HFFc6 (cell line): ENCODE measurements at places on chromosomes 12 and 14.

- DNase-seq: no peak
Observed at GRCh38 chr14:57352396-57353170, 37.8 kb upstream of the NAA30 start.

GRCh38 chr14:52738409-52738808 is 8.4 kb downstream of the STYX start:
- DNase-seq: no peak

GRCh38 chr12:106289196-106289681 is 13.3 kb upstream of the TCP11L2 start:
- no peak for DNase-seq

DNA sequence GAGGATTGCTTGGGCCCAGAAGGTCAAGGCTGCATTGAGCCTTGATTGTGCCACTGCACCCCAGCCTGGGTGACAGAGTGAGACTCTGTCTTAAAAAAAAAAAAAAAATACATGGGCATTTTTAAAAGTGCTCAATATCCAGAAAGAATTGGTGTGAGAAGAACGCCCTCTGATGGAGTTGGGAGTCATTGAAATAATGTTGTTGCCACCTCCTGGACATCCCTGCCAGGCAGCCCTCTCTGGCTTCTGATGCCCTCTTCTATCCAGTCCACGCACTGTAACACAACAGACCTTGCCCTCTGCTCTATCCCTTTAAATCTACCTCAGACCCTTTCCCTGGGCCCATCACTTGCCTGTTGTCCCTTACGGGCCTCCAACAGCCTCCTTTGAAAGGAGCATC is 4.9 kb downstream of the PTGDR start:
- peak; percentile 39 for DNase-seq

GRCh38 chr12:59834659-59835474 is 239.0 kb downstream of the SLC16A7 start:
- DNase-seq: peak; percentile 44

- peak; percentile 22 for DNase-seq
Observed at GRCh38 chr12:12007001-12007712, 63.6 kb upstream of the BCL2L14 start.

- no peak for DNase-seq
Observed at GRCh38 chr14:104315169-104315568, 176.8 kb downstream of the KIF26A start.

GRCh38 chr14:48384821-48385220 is 709.4 kb upstream of the MDGA2 start:
- no peak for DNase-seq

DNA sequence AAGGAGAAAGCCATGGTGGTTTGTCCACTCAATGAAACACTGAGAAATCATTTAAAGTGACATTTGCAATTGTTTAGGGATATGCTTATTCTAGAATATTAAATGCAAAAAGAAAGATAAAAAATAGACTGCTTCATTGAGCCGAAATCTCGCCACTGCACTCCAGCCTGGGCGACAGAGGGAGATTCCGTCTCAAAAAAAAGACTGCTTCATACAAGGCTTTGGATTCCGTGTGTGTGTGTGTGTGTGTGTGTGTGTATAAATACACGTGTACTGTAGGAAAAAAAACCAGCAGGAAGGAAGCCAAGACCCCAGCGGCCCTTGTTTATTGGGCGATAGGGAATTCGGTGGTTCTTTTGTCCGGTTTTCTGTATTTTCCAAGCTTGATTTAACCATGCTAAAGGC is 3.2 kb upstream of the ZNF839 start:
- DNase-seq: peak; percentile 43

- no peak for DNase-seq
Observed at GRCh38 chr12:62705846-62706245, 229.1 kb downstream of the PPM1H start.

DNA sequence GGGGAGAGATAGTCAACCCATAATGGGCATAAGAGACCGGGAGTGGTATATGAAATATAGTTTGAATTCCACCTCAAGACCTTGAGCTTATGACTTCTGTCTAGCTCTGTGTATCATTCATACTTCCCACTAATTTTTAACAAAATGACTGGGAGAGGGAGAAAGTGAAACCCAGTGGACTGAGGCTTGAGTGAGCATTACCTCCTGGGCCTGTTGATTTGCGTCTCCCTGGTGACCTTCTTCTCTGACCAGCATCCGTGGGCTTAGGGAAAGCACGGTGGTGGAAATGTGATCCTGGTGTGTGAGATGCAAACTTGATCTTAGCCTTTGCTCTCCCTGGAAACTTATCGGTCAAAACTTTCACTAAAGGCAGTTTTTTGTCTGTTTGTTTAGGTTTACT is 207.9 kb upstream of the BCL2L14 start:
- DNase-seq: no peak

- peak; percentile 29 for DNase-seq
Observed at GRCh38 chr14:65222440-65222858, 120.1 kb upstream of the MAX start.

- DNase-seq: peak; percentile 44
Observed at GRCh38 chr12:105882404-105882803, 256.4 kb downstream of the NUAK1 start.

GRCh38 chr12:51886021-51886710 is 1.7 kb upstream of the ANKRD33 start:
- DNase-seq: peak; percentile 97

GRCh38 chr14:93964281-93964680 is 12.1 kb downstream of the ASB2 start:
- no peak for DNase-seq

DNA sequence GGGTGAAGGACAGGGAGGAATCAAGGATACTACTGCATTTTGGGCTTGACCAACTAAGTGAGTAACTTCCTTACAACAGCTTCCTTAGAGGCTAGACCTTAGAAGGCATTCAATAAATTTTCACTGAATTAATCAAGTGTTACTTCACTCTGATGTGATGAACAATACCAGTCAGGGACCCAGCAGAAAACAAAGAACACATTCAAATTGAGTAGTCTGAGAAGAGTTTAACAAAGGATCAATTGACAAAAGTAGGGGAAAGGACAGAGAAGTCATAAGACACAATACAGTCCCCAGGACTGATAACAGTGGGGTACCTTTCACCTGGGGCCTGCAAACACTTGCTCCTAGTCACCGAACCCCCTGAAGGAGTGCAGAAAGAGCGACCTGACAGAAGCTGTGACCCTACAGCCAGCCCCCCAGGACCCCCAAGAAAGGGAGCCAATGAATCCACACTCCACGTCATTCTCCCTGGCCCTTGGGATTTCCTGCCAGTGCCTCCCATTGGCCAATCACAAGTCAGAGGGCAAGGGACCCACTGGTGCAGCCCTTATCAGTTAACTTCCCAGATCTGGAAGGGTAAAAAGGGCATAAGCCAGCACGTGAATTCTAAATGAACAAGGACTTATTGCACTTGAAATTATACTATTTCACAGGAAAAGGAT is 6.9 kb downstream of the ANAPC5 start:
- no peak for DNase-seq

- DNase-seq: no peak
Observed at GRCh38 chr12:96257550-96258103, 63.5 kb downstream of the ELK3 start.

GRCh38 chr12:98698603-98699463 is 53.7 kb downstream of the APAF1 start:
- peak; percentile 48 for DNase-seq

DNA sequence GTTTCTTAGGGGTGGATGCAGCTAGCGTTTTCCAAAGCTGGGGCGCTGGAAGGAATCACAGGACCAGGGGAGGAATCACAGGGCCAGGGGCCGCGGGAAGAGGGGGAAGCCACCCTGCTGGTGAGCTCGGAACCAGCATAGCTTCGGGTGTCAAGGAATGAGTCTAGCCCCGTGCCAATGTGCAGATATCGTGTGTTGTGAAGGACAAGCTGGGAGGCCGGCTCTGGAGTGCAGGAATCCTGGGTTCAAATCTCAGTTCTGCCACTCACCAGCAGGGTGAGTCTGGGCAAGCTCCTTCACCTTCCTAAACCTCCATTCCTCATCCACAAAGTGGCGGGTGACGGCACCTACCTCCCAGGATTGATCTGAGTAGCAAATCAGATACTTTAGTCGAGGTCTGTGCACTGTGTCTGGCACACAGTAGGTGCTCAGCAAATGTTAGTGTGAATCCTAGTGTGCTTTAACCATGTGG is 53.6 kb upstream of the RIN3 start:
- DNase-seq: no peak

DNA sequence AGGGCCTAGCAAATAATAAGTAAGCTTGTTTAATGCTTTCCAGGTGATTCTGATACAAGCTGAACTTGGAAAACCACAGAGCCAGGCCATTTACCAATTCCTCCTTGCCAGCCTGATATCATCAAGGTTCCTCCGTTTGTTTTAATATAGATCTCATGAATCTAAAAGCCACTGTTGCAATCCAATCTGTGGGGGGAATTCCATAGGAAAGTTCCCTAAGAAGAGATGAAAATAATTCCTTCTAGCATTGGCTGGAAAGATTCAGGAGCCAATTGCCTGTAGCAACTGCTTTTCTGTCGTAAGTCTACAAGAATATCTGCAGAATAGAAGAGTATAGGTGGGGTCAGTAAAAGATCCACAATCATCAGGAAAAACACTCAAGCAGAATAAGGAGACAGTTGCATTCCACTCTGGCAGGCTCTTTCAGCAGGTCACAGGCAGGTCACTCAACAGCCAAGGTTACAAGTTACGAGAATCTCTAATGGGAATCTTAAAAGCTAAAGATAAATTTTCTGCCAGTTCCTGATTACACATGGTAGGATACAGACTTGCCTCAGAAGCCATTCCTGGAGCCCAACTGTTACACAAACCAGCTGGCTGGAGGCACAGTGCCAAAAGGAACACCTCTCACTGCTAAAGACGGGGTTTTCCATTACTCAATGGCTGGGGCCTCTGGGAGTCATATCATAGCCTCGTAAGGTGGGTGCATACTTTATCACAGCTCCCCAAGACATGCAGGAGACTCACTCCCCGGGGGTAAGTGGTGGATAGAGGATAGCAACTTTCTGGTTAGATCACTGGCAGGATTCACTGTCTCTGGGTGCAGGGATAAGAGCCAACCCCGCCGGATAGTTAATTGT is 43.6 kb downstream of the FGD6 start:
- peak; percentile 66 for DNase-seq

GRCh38 chr12:93601591-93601990 is 29.1 kb downstream of the SOCS2 start:
- no peak for DNase-seq

DNA sequence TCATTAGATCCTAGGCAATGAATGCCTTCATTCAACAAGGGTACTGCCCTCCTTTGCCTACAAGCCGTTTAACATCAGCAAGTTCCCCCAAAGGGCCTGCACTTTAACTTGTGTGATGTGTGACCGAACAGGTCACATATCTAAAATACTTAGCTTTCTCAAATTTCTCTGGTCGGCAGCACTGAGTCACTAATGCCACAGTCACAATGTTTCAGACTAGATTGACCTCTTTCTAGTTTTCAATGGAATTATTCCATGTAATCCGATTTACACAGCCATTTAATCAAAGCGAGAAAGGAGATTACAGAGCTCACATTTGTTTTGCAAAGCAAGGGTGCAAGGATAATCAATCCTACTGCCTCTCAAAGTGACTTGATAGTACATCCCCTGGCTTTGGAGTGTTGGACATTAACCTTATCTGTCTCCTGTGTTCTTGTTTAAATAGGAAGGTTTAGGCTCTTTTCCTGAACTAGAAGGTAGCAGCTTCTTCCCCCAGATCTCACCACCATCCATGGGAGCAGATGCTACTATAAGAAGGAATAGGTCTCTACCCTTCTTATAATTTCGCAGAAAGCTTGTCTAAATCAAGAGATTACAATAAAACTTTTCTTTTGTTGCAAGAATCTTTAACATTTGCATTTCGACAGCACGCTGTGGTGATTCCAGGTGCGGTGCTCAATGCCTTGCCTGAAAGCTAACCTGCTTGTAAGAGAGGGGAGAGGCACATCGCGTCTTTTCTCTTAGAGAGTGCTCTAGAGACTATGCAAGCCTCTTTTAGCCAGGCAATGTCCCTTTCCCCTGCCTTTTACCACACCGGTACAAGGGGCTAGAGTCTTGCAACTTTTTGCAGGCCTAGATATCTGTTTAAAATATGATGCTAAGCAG is 1.8 kb downstream of the KITLG start:
- peak; percentile 18 for DNase-seq

GRCh38 chr12:93913845-93914244 is 234.5 kb upstream of the PLXNC1 start:
- peak; percentile 84 for DNase-seq

DNA sequence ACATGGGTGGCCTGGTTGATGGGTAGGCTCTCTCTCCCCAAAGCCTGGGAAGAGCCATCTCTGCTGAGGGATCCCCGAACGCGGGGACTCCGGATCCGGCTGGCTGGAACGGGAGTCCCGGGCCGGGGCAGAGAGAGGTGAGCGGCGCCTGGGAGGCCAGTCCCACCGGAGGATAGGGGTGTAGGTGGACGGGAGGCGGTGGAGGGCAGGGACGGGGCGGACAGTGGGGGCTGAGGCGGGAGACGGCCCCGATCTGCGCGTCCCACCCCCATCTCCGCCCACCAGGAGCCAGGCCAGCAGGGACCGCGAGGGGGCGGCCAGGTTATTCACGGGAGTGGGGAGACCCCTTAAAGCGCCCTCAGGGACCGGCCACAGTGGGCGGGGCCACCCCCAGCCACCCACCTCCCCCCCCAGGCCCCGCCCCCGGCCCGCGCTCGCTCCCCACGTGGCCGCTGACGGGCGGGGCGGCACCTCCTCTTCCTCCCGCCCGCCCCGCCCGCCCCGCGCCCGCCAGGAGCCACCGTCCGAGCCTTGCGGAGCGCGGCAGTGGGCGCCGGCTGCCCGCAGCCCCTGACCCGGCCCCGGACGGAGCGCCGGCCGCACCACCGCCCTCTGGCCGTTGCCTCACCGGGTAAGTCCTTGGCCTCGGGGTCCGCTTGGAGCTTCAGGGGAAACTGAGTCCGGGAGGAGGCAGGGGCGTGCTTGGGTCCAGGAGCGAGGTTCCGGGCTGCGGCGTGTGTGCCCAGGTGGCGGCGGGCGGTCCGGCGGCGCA is at the start of gene INF2:
INF2 (plus strand) TSS at position 510 of the 772 bp plus-strand sequence. CDS start 11,748 bp downstream, outside the sequence.
- DNase-seq: no peak

DNA sequence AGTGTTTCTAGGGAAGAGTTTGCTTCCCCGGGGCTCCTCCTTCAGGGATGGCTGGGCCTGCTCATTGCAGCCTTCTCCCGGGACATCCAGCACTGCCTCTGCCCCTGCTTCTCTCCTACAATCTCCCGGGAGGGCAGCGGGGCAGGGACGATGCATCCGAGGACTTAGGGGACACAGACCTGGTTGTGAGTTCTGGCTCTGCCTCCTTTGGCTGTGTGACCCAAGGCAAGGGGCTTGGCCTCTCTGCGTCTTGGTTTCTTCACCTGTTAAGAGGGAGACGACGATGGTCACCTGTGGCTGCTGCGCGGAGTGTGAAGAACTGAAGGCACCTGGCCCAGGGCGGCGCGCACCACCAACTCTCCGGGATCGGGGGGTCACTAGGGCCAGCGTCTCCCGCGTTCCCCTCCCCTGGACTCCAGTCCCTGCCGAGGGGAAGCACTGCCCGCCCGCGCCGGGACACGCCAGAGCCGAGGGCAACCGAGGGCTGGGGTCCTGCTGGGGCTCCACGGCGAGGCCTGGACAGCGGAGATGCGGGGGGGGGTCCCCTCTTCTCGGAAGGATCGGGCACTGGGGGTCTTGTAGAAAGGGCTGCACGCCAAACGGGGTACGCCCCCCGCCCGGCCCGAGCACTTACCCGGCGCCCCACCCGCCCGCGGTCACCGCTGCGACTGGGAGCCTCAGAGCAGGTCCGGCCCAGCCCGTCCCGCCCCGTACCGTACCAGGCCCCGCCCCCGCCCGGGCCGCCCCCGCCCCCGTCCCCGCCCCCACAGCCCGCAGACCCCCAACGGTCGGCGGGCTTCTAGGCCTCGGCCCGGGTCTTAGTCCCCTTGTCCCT is at the start of gene HVCN1:
HVCN1 (minus strand) TSS at position 670 of the 835 bp plus-strand sequence. CDS start 5,870 bp downstream, outside the sequence.
- DNase-seq: no peak
